ENCODE measurements at places on chromosomes 5 and 9.

DNA sequence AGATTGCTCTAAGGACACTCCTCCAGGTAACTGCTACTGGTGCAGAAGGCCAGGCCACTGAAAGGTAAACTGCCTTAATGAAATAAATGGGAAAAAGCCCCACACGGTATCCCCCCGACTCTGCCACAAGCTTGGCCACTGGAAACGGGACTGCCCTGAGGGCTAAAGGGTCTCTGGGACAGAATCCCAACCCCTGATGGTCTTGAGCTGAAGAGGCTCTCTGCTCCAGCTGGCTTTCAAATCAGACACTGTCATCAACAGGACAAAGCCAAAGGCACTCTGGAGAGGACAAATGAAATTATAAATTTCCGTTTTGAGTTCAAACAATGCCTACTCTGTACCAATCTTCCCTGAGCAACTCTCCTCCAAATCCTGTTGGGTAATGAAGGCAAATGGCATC lies 33.6 kb upstream of the HMGCR start:
- no peak for DNase-seq

- no peak for DNase-seq
These were observed 2220.7 kb upstream of the C9orf72 start for GRCh38 chr9:29793970-29794369.

GRCh38 chr5:145976431-145977155 lies 40.2 kb downstream of the SH3RF2 start:
- no peak for DNase-seq

GRCh38 chr5:61100437-61100836 lies 61.8 kb downstream of the SMIM15 start:
- no peak for DNase-seq

GRCh38 chr9:36980148-36980974 lies 53.7 kb downstream of the PAX5 start:
- DNase-seq = peak; percentile 12

All from RKO (cell line).